Activated CD4-positive, alpha-beta T cell treated with anti-CD3 and anti-CD28 coated beads, Interleukin-2, Interleukin-4, amounts not matched to agents 100 ng/mL and 50 ng/mL, durations not matched to agents 16 hours and 8 hours (primary cell): ENCODE measurements at places on chromosomes 5 and 9.

DNA sequence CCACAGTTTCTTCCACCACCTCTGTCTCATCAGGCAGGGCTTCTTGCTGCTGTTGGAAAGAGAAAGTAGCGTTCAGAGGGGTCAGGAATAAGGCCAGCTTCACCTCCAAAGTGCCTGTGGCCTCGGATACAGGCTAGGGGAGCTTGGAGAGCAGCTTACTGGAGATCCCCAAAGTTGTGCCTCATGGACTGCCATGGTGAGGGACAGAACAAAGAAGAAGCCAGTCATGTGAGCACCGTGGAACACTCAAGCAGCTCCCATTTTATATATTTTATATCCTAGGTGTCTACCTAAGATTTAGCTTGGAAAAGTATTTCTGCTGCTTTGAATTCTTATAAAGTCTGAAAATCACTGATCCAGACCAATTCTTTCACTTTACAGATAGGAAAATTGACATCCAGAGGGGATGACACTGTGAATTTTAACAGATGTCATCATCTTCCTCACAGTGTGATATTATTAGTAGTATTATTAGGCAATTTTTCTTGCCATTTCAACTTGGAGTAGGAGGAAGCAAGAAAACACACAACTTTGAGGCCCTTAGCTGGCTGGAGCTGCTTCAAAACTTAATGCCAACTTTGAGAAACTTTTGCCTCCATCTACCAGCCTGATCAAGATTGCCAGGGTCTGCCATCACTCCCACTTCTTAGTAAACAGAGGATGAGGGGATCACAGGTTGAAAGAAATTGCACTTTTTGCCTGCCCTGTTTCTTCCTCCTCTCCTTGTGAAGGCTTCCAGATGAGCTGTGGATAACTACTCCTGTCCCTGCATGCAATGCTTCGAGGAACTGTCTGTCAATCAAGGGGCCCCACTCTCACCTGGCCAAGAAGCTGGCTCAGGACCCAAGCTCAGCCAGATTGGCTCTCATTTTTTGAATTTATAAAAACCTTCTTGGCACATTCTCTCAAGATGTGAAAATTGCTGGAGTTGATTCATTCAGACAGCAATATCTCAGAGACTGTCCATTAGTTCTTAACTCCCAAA is 11.8 kb downstream of the SPARC start:
- no peak for DNase-seq

DNA sequence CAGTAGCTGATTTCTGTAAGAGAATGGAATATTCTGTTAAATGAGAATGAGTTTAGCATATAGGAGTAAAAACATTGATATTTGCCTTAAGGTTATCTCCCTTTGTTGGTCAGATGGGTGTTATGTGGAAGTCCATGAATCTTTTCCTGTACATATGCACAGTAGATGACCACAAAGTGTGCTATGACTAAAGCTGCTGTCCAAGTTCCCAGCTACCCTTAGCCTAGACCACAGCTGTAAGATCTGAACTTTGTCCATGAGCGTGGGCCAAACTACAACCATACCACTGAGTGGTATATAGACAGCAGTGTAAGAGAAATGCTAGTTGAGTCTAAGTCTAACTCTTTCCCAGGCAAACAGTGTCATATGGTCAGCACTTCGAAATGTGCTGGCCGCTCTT is 48.8 kb downstream of the CD180 start:
- no peak for DNase-seq

GRCh38 chr9:123642291-123643278 is 286.6 kb downstream of the CRB2 start:
- DNase-seq = no peak

- no peak for DNase-seq
Observed at GRCh38 chr5:52774005-52774410, 13.7 kb upstream of the ITGA1 start.

- DNase-seq = no peak
Observed at GRCh38 chr5:38847559-38848347, 1.9 kb downstream of the OSMR start.

- DNase-seq = no peak
Observed at GRCh38 chr9:114721491-114722079, 39.6 kb upstream of the TEX48 start.

DNA sequence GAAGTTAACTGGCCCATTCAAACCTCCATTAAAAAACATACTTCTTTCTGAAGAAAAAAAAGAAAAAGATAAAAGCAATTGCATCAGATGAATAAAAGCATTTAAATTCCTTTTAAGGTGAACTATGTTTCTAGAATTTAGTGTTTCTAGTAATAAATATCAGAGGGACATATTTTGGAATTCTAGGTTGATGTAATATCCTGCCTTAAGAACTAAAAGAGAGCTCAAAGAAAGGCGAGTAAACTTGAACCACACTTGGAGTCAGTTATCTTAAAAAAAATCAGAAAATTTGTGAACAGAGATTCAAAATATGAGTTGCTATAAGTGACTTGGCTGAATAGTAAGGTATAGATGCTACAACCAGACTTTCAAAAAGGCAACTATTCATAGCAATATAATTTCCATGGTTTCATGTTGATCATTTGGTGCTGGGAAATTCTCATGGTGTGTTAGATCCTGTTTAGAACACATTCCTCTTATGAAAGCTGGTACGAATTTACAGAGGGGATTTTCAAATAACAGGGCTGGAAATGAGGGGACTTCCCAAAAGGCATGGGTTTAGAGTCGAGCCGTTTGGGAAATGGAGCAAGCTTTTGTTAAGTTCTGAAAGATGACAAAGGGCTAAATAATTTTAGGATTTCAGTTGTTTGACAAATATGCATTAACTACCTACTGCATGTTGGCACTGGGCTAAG is 37.6 kb upstream of the RAI14 start:
- no peak for DNase-seq

- DNase-seq = no peak
Observed at GRCh38 chr9:5536684-5537083, 26.4 kb downstream of the PDCD1LG2 start.

DNA sequence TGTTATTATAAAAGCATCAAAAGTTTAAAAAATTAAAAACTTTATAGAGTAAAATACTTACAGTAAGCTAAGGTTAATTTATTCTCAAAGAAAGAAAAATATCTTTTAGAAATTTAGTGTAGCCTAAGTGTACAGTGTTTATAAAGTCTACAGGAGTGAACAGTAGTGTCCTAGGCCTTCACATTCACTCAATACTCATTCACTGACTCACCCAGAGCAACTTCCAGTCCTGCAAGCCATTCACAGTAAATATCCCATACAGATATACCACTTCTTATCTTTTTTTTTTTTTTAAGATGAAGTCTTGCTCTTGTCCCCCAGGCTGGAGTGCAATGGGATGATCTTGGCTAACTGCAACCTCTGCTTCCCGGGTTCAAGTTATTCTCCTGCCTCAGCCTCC is 73.1 kb upstream of the FST start:
- DNase-seq = no peak

DNA sequence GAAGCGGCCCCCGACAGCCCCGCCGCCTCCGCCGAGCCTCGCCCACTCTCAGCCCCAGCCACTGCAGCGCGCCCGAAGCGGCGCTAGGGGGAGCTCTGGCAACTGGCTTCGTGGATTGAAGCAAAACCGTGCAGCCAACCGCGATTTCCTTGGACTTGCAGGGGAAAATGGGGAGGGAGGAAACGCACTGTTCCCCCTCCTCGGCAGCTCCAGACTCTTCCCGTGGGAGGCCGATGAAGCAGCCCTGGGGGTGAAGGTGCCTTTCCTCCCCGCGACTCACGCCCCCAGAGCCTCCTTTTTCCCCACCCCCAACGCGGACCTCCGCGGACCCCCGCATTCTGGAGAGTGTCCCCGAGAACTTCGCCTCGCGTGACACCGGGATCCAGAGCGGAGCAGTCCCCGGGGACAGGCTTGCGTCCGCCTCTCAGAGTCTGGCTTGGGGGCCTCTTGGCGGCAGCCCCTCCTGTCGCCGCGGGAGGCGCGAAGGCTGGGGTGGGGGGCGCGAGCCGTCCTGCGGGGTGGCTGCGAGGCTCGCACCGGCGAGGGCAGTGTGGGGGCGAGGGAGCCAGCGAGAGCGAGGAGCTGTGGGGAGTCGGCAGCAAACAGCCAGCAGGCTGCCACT is 3.8 kb downstream of the IER5L start:
- peak; percentile 82 for DNase-seq
